ENCODE measurements at places on chromosomes 6 and 20. TPM values are rescaled to one million over a fixed set of nuclear protein-coding genes. Genes with fewer than 3 reads are reported as not detected.
A peak's percentile ranks its signal among the peaks of the same experiment; 100 is the strongest.

ANKEF1 gene
- 2.9 TPM for total RNA-seq

DNA sequence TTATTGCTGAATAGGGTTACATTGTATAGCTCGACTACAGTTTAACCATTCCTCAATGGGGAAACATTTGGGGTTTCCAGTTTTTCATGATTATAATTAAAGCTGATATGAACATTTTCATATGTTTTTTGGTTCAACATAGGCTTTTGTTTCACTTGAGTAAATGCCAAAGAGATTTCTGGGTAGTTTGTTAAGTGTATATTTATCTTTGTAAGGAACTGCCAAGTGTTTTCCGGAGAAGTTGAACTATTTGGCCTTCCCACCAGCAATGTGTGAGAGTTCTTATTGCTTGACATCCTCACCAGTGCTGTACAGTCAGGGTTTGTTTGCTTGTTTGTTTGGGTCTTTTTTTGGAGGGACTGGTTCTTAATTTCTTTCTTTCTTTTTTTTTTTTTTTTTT, 83.7 kb upstream of the RALY start:
- DNase-seq, result no peak

YIPF3 gene
- 84.1 TPM for total RNA-seq

DNA sequence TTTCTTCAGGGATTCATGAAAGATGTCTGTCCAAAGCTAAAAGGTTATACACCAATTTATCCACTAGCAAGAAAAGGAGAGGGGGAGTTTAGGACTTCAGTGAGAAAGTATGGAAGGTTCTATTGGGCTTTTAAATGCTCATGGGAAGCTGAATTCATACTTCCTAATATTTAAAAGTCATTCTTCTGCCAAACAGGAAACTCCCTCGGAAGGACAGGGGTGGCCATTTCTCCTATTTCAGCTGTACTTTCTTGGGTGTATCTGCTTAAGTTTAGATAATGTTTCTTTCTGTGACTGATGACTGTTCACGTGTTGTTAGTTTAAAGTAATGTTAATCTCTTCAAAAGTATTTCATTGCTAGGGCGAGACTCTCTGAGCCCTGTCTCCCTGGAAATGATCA, 80.5 kb upstream of the IFNGR1 start:
- no peak for DNase-seq

DNA sequence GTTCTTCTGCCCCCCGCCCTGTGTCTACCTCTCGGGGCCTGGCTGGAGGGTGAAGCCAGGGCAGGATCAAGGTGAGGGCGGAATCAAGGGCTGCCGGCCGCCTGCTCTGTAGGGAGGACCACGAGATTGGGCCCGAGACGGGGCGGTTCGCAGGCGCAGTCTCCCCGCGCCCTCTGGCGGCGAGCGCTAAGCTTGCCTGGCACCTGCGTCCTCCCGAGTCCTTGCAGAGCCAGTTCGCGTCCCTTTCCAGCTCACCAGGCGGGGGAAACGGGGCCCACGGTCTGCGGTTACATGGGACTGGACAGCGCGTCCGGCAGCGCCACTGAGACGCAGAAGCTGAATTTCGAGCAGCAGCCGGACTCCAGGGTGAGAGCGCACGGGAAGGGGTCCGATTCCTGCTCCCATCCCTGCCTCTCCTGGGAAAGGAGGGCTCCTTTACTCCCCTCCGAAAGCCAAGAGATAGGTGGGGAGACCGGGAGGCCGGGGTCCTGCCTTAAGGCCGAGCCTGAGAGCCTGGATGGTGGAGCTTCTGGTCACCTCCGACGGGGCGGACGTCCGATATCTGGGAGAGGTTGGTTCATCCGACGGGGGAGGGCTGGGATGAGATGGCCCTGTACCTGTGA, 3.6 kb upstream of the MATN4 start:
- peak; percentile 82 for DNase-seq

DNA sequence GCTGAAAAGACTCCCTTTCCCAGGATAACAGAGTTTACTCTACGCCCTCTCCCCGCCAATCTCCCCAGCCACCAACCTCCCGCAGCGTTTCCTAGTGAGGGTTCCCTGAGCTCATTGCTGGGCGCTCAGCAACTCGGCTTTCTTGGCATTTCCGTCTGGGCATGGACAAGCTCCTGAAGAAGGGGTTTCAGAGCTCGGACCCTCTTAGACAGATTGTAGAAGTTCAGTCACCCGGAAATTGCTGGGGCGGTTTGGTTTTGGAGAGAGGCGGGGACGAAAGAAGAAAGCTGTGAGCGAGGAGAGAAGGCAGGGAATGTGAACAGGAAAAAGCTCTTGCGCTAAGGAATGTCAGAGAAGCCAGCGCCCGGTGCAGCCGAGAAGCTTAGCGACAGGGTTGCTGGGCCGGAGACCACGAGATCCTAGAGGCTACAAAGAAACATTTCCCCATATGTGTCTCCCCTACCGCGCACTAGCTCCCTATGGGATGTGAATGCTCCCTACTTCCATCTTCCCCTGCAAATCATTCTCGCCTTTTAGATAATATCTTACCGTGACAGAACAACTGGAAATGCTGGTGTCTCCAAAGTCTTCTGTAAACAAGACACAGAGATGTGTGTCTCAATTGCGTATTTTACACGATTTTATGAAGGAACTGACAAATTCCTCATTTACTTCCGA, 15.8 kb downstream of the POM121L2 start:
- no peak for DNase-seq

CST4 gene
- total RNA-seq, result not detected

- DNase-seq, result no peak
Observed at GRCh38 chr6:158911746-158912480, 88.1 kb downstream of the RSPH3 start.

DNA sequence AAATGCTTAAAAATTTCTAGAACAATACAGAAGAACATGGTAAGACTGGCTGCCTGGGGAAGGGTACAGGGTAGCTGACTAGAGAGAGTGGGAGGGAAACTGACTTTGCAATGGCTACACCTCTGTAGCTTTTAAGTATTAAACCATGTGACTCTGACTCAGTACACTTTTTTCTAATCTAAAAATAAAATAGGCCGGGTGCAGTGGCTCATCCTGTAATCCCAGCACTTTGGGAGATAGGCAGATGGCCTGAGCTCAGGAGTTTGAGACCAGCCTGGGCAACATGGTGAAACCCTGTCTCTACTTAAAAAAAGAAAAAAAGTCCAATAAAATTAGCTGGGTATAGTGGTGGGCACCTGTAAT, 18.5 kb downstream of the ATP9A start:
- no peak for DNase-seq

DNA sequence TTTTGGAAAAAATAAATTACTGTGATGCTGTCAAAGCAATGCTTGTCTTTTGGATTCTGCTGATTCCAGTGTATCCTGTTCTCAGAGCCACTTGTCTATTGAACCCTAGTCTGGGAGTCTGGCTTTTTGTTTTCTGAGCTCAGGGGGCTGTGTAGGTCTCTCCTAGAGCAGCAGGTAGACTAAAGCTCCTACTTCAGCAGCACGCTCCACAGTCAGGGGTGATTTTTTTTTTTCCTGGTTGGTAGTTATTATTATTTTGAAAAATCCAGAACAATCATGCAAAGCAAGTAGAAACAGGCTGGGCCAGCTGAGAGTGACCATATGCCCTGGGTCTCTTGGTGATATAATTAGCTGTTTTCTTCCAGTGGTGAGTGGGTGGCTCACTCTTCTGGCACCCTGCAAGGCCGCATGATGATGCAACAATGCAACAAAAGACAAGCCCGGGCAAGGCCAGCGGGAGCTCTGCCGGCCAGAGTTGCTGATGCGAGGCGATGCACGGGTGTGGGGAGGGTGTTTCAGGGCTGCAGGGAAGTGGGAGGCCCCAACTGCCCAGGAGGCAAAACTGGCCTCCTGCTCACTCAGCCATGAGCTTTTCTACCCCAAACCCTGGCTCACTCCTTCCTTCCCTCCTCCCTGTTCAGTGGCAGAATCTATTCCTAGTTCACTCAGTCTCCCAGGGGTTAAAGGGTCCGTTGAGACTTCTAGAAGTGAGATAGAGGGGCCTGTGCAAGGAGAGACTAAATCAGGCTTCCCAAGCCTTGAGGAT, 11.5 kb upstream of the CDKN1A start:
- DNase-seq, result peak; percentile 91

TUBB2B gene
- total RNA-seq, result 1.4 TPM

DNA sequence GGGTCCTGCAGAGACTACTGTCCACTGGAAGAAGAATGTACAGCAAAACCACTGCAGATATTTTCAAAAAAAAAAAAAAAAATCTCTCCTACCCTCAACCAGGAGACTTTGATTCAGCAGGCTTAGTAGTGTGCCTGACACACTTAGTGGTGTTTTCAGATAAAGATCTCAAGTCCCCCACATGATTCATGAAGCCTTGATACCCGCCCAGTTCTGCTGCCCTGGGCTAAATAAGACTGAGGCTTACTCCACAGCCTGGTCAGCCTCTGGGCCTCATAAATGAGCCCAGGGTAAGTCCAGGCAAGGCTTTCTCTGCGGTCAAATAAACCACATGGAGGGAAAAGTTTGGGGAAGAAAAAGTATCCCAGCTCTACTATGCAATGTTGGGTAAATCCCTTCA, 222.1 kb upstream of the ARID1B start:
- DNase-seq, result no peak

DNA sequence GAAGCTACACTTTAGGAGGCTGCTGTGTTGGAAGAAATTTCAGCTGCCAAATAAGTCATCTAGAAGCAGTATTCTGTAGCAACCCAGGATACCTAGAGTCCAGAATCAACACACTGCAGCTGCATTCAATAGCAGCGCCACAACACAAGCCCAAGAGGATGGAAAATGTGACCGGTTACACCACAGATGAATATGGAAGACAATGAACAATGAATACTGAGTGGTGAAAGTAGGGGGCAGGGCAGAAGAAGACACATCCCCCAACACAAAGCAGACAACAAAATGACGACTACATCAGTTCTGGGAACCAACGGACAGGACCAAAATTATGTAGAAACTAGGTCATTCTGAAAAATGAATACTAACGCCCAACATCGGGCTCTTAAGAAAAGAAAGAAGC, 38.2 kb downstream of the KIF6 start:
- DNase-seq, result no peak

DNA sequence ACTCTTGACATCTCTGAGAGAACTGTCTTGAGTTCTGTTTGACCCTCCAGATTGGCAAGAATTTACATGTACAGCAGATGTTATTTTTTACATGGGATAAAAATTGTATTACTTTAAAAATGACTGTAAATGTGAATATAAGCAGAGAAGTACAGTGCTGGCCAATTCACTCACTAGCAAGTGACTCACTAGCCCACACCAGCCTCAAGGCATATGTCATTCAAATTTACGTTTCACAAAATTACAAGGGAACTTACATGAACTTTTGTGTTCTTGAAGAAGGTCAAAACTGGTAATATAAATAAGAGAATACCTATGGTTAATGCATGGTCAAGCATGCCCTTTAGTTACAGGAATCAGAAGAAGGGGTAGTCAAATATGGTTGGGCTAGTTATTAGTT, 54.0 kb upstream of the HMGCLL1 start:
- DNase-seq, result no peak

PHACTR1 gene
- total RNA-seq, result 29.4 TPM

DNA sequence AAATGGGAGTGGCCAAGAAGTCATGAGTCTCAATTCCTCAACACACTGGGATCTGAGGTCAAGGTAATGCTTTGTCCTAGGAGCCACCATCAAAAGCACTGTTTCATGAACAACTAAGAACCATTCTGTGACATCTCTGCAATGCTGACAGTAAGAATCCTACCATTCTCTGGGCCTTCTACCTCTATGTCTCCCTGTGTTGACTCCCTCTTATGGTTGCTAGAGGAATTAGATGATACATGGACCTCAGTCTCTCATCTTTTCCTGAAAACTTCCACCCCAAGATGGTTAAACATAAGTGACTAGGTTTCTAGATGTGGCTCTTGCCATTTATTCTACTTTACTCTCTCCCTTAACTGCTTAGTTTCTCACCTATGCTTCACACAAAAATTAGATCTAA, 9.1 kb downstream of the MTRF1L start:
- no peak for DNase-seq

DNA sequence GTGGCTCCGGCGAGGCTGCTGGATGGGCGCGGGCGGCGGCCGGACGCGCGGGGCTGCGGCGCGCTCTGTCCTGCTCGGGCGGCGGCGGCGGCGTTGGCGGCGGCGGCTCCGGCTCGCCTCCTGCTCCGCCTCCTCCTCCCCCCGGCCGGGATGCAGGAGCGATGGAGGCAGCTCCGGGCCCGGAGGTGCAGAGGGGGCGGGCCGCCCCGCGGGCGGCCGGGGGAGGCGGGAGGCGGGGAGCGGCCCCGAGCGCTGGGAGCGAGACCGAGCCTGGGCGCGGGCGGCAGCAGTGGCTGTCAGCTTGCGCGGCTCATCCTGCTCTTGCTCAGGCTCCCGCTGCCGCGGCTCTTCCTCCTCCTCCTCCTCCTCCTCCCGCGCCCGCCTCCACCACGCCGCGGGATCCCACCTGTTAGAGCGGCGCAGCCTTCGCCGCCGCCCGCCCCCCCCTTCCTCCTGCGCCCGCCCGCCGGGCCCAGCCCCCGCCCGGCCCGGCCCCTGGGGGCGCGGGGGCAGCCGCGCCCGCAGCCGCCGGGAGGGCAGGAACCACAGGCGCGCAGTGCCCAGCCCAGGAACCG, at the start of gene NOL4L:
TSS of gene NOL4L (minus strand) at position 323 of the 575 bp plus-strand sequence. CDS start 443 bp downstream, outside the sequence.
- DNase-seq, result peak; percentile 74

DNA sequence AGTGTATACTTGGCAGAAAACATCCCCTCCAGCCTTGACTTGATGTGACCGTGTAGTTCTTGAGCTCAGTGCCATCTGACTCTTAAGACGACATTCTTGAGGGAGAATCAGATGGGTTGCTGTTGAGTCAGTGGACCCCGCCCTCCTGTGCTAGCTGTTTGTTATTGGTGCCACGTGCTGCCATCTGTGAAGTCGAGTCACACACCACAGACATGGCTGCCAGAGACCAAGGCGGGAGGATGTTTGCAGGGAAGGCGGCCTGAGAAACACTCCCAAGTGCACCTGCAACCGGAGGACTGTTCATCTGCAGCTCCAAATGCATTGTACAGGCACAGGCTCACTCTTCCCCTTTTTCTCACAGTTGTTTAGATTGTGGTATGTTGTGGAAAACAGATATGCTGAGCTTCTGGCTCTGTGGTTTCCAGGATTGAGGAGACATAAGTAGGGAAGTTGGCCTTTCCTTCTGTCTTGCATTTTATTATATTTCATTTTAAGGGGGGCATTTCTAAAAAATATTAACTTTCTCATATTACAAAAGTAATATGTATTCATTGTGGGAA, 345.3 kb upstream of the ZFP64 start:
- no peak for DNase-seq

- DNase-seq, result peak; percentile 82
Observed at GRCh38 chr20:19889011-19889953, 127.9 kb upstream of the NAA20 start.

GRCh38 chr6:108027594-108027993, 46.9 kb downstream of the OSTM1 start:
- DNase-seq, result no peak

GFRAL gene
- not detected for total RNA-seq

MCHR2 gene
- not detected for total RNA-seq

TNNC2 gene
- total RNA-seq, result not detected
